ENCODE measurements at places on chromosomes 4 and X. TPM values are rescaled to one million over a fixed set of nuclear protein-coding genes. Genes with fewer than 3 reads are reported as not detected.

TXLNG gene
- total RNA-seq: 9.6 TPM

POU3F4 gene
- total RNA-seq: not detected

DNA sequence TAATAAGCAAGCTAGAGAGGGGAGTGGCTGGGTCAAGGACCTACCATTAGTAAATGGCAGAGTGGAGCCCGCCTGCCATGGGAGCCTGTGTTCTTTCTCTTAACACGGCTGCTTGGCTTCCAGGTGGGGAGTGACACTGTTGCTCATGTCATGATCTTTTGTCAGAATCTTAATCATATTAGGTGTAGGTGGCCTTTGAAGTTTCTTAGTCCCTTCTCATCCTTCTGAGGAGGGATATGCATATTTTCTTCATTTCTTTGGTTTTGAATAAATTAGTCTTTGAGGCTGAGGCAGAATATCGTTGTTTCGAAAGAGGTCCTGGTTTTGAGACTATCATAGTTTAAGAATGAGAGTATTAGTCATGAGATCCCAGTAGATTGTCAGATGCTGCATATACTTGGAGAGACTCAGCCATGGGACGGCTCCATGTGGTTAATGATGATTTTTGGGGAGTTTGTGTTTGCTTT lies 28.9 kb downstream of the SNX25 start:
- H3K4me3 ChIP-seq: no peak overlapping the region
- H3K27ac ChIP-seq: no peak overlapping the region
- H3K4me1 ChIP-seq: peaks cover 27% of the 10 kb centered on the region
- no peaks in the 10 kb centered on the region for H3K27me3 ChIP-seq
- H3K36me3 ChIP-seq: no peaks in the 10 kb centered on the region

DNA sequence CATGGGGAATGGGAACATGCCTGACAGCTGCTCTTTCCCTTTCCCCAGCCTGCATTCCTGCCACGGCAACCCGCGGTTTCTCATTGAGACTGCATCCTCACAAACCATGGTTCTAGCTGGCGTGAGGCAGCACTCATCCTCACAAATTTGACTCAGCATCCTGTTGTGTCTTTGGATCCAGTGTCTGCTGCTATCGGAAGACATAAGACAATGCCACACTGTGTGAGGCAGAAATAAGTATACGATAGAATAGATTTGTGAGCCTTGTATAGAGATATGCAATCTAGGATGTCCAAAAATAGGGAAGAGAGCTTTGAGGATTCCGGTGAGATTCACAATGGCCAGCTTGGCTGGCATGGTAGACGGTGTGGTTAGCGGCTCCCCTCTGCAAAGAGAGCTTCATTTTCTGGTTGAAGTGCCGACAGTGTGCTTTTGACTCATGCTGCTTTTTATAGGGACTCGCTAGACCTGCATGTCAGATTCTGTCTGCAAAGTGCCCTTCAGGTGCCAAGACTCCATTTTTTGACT lies 161.3 kb upstream of the PSAPL1 start:
- no peaks in the 10 kb centered on the region for H3K36me3 ChIP-seq
- H3K4me1 ChIP-seq: no peaks in the 10 kb centered on the region
- DNase-seq: no peak
- no peak overlapping the region for H3K27ac ChIP-seq
- no peaks in the 10 kb centered on the region for H3K27me3 ChIP-seq
- no peak overlapping the region for H3K4me3 ChIP-seq

GRCh38 chr4:142419712-142420111 lies 426.4 kb downstream of the INPP4B start:
- no peak for DNase-seq
- H3K4me1 ChIP-seq: no peaks in the 10 kb centered on the region
- H3K27me3 ChIP-seq: no peaks in the 10 kb centered on the region
- H3K27ac ChIP-seq: no peak overlapping the region
- H3K36me3 ChIP-seq: no peaks in the 10 kb centered on the region

DNA sequence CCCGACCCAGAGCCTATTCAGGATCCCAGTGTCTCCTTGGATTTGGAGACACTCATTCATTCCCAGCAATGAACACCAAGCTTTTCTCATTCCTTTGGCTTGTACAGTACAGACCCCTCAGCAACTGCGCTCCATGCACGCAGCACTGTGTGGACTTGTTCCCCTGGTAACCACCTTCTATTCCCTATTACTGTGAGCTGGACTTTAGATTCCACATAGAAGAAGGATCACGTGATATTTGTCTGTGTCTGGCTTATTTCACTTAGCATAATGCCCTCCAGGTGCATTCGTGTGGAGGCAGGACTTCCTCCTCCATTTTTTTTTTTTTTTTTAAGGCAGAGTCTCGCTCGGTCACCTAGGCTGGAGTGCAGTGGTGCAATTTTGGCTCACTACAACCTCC lies 106.4 kb downstream of the PHKA2 start:
- no peak for DNase-seq
- H3K27ac ChIP-seq: no peak overlapping the region
- H3K36me3 ChIP-seq: no peaks in the 10 kb centered on the region
- H3K4me3 ChIP-seq: no peak overlapping the region
